ENCODE measurements at places on chromosomes 7 and 10.

- DNase-seq = no peak
Observed at GRCh38 chr7:129317450-129317849, 92.6 kb downstream of the AHCYL2 start.

DNA sequence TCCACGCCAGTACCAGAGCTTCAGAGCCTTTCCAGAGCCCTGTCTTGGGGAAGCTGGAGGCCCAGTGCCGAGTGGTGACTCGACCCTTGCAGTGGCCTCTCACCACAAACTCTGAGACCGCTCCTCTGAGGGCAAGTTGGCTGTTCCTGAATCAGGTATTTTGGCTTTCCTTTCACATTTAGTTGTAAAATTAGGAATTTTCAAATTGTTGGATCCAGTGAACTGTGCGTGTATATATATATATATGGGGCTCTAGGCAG is 128.7 kb upstream of the UNC5B start:
- DNase-seq = no peak

- DNase-seq = no peak
Observed at GRCh38 chr7:90495241-90495640, 25.8 kb downstream of the PTTG1IP2 start.

DNA sequence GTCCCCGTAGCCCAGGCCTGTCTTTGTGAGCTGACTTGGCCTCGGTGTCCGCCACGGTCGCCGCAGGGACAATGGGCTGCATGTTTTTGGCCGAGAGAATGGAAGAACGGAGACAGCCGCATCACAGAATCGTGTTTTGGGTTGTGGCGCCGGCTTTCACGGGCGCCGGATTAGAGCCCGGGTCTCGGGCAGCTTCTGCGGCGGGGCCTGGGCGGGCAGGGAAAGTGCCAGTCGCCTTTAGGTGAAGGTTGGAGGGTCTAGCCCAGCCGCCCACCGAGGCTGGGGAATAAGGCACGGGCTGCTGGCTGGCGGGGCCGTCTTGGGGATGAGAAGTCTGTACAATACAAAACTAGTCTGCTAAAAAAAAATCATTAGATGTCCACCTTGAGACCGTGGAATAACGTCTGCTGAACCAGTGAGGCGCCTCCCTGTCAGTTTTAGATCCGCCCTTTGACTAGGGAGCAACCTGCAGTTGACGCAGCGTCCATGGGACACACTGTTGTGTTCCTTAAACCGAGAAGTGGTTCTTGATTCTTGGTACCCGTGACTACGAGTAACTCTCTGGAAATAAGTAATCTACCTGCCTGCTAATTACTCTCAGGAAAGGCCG is 577 bp downstream of the DNAJB9 start:
- peak; percentile 44 for DNase-seq

DNA sequence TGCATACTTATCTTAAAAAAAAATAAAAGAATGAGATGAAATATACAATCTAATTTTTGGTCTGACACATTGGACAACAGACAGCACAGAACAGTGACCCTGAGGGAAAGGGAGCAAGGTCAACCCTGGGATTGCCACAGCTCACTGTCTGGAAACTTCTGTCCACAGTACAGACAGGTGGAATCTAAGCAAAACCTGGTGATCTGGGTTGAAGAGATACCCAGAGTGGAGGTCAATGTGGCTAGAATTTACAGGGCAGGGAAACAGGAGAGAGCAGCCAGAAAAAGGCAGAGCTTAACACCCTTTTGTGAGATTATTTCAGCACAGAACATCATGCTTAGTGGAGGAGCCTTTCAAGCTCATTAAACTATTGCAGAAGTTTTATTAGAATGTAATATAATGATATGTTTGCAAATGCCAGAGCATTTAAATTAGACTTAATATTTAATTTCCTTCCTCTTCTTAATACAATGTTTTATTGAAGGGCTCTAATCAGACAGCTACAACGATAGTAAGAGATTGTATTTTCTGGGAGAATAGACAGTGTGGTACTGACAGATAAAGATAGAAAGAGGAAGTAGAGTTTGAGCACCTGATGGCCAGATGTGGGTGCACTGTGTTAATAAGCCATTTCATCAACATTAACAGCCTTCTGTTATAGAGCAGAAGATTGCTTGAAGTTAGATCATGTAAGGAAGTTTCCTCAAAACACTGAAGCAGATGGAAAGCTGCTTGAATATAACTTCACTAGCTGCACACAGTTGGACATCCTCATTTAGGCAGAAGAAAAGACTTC is 309.4 kb downstream of the HGF start:
- no peak for DNase-seq

DNA sequence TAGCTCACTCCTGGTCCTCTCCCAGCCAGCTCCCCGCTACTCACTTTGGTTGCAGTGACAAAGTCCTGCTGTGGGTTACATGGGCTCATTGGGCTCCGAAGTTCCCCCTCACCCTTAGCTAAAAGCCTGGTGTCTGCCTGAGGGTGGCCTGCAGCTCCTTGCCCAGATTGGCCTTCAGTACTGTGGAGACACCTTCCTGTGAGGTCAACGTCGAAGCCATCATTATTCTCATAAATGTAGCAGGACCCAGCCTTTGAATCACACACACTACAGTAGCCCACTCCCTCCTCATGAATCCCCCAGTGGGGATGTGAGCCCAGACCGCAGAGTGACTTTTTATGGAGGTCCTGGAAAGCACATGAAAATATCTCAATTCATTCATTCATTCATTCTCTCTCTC is 10.5 kb downstream of the MBL2 start:
- DNase-seq = no peak

All from nucleus accumbens (tissue), 56 donors.